ENCODE measurements at places on chromosomes 7 and 10. TPM values are rescaled to one million over a fixed set of nuclear protein-coding genes. Genes with fewer than 3 reads are reported as not detected.

DNA sequence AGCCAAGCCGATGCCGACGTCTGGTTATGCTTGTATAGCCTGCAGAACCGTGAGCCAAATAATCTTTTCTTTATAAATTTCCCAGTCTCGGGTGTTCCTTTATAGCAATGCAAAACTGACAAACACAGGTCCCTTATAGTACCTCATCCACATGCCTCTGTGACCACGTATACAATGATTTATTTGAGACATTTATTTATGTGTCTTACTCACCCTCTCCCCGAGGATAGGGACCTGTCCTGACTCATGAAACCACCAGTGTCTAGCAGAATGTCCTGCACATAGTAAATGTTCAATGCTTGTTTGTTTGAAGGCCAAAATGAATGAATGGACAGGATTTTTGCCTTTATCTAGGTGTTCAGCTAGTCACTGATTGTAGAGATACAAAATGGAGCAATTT, 147.9 kb upstream of the FZD8 start:
- no peak overlapping the region for H3K4me3 ChIP-seq
- H3K27ac ChIP-seq: no peak overlapping the region
- H3K4me1 ChIP-seq: no peaks in the 10 kb centered on the region
- no peaks in the 10 kb centered on the region for H3K27me3 ChIP-seq

- peaks cover 13% of the 10 kb centered on the region for H3K4me1 ChIP-seq
- no peak for DNase-seq
- H3K27me3 ChIP-seq: no peaks in the 10 kb centered on the region
- peak overlapping the region; percentile 15 for H3K27ac ChIP-seq
- H3K4me3 ChIP-seq: no peak overlapping the region
- peaks cover 19% of the 10 kb centered on the region for H3K36me3 ChIP-seq
Measured at GRCh38 chr7:107917763-107918651, 27.0 kb downstream of the DLD start.

DNA sequence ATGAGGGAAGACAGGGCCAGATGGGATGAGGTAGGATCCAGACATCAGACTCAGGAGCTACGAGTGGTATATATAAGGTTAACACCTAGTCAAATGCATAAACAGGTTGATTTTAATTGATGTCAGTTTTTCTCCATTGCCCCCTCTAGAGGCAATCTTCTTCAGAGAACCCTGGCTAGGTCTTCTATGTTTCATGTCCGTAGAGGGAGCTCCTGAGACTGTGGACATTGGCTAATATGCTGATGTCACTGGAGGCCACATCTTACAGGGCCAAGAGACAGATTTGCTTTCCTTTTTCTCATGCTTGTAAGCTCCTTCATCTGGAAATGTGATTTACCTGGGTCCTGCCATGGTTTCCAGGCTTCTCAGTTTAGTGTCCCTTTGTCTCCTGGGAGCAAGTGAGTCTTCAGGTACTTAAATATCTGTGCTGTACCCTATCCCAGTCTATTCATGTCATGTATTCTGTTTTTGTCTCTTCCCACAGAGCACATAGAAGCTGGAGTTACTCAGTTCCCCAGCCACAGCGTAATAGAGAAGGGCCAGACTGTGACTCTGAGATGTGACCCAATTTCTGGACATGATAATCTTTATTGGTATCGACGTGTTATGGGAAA, 161.6 kb upstream of the PRSS1 start:
- no peaks in the 10 kb centered on the region for H3K36me3 ChIP-seq
- peak; percentile 15 for DNase-seq
- H3K4me3 ChIP-seq: no peak overlapping the region
- H3K27ac ChIP-seq: no peak overlapping the region

Gene TMED4
- 48.1 TPM for total RNA-seq

- DNase-seq: no peak
- no peaks in the 10 kb centered on the region for H3K4me1 ChIP-seq
- no peak overlapping the region for H3K4me3 ChIP-seq
- no peaks in the 10 kb centered on the region for H3K36me3 ChIP-seq
- H3K27ac ChIP-seq: no peak overlapping the region
- H3K27me3 ChIP-seq: no peaks in the 10 kb centered on the region
Measured at GRCh38 chr7:145915679-145916078, 200.9 kb upstream of the CNTNAP2 start.

GRCh38 chr10:105742184-105742583, 1101.1 kb downstream of the SORCS3 start:
- no peak overlapping the region for H3K27ac ChIP-seq
- H3K4me3 ChIP-seq: no peak overlapping the region
- no peak for DNase-seq
- H3K36me3 ChIP-seq: no peaks in the 10 kb centered on the region

Gene TMEM196
- not detected for total RNA-seq

GRCh38 chr10:121551210-121551885, 46.9 kb downstream of the FGFR2 start:
- H3K27me3 ChIP-seq: no peaks in the 10 kb centered on the region
- no peaks in the 10 kb centered on the region for H3K36me3 ChIP-seq
- no peaks in the 10 kb centered on the region for H3K4me1 ChIP-seq
- no peak for DNase-seq

Gene PRSS1
- 12.4 TPM for total RNA-seq

Gene TMEM178B
- total RNA-seq: 0.03 TPM

DNA sequence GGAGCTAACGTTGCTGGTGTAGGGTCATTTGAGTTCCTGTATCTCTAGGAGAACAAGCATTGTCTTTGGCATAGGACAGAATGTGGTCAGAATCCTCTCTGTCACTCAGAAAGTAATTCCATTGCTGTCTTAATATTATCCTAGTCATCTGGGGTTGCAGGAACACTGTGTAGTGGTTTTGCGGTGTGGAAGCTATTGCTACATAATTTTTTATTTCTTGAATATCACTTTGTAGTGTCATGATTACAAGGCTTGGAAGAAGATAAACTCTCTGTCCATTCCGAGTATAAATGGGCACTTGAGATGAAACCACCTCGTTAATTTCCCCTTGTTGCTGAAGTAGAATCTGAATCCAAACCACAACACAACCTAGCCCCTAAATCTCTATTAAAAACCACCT, 919.2 kb downstream of the LRMDA start:
- no peak overlapping the region for H3K4me3 ChIP-seq
- no peaks in the 10 kb centered on the region for H3K36me3 ChIP-seq
- DNase-seq: no peak
- no peak overlapping the region for H3K27ac ChIP-seq
- H3K4me1 ChIP-seq: no peaks in the 10 kb centered on the region

DNA sequence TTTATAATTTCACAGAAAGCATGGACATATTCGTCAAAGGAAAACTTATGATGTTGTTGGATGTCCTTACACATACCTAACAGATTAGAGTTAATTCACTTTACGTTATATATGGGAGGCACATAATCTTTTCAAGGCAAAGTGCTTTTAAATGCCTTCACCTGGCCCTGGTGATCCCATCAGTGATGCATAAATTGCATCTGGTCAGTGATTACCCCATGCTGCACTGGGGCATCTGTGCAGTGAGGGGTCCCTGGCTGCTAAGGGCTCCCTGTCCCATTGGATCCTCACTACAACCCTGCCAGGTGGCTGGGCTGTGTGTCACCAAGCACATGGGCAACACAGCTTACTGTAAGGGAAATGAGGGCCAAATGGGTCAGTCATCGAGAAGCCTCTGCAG, 441.1 kb downstream of the RPS24 start:
- DNase-seq: no peak
- H3K27ac ChIP-seq: no peak overlapping the region

- H3K27ac ChIP-seq: no peak overlapping the region
- H3K27me3 ChIP-seq: no peaks in the 10 kb centered on the region
- H3K4me1 ChIP-seq: no peaks in the 10 kb centered on the region
- no peaks in the 10 kb centered on the region for H3K36me3 ChIP-seq
- no peak overlapping the region for H3K4me3 ChIP-seq
Measured at GRCh38 chr7:128732521-128733277, 6.5 kb upstream of the CALU start.

Gene MRPS16
- total RNA-seq: 160 TPM

DNA sequence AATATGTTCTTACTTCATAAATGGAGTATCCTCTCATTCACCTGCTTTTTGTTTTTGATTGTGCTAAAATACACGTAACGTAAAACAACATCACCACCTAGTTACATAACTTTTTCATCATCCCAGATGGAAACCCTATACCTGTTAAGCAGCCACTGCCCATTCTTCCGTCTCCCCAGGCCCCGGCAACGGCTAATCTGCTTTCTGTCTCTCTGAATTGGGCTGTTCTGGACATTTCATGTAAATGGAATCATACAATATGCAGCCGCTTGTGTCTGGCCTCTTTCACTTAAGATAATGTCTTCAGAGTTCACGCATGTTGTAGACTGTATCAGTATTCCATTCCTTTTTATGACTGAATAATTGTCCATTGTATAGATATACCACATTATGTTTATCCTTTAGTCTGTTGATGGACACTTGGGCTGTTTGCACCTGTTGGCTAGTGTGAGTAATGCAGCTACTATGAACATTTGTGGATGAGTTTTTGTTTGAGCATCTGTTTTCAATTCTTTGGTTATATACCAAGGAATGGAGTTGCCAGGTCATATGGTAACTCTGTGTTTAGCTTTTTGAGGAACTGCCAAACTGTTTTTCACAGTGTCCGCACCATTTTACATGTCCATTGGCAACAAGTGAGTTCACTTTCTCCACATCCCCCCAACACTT, 14.1 kb upstream of the SUN1 start:
- no peak overlapping the region for H3K27ac ChIP-seq
- H3K36me3 ChIP-seq: peaks cover 2% of the 10 kb centered on the region
- peak overlapping the region; percentile 76 for H3K4me3 ChIP-seq

- no peak overlapping the region for H3K27ac ChIP-seq
- H3K36me3 ChIP-seq: peaks cover 26% of the 10 kb centered on the region
- no peak for DNase-seq
Measured at GRCh38 chr7:867406-868188, 8.8 kb upstream of the GET4 start.

DNA sequence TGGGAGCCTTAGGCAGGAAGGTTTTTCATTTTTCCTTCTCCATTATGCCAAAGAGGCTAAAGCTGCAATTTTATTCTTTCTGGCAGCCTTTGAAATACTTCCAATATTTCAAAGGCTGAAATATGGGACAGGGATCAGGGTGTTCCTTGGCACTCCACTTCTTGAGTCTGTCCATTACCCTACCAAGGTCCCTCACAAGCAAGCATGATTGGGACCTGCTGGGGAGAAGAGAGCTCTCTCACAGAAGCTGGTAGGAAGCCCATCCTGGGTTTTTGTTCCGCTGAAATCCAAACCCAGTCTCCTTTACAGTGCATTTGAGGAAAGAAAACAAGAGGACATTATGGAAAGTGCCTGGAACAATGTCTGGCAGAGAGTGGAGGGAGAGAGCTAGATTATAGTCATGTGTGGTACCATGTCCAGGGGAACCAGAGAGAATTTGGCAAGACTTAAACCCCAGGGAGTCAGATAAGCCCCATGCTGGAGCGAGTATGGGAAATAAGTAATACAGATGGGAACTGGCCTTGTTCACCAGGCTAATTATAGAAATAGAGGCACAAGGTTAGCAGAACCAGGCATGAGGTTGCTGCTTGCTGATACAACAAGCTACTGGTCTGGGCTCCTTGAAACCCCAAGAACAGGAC, 104.7 kb downstream of the LSM5 start:
- no peak overlapping the region for H3K27ac ChIP-seq
- DNase-seq: no peak
- H3K27me3 ChIP-seq: no peaks in the 10 kb centered on the region

- no peak overlapping the region for H3K4me3 ChIP-seq
- H3K36me3 ChIP-seq: no peaks in the 10 kb centered on the region
- no peaks in the 10 kb centered on the region for H3K4me1 ChIP-seq
- DNase-seq: no peak
- H3K27me3 ChIP-seq: no peaks in the 10 kb centered on the region
- no peak overlapping the region for H3K27ac ChIP-seq
Measured at GRCh38 chr7:106964466-106964865, 80.0 kb upstream of the PRKAR2B start.

Gene GHRHR
- total RNA-seq: not detected

Gene ATG9B
- total RNA-seq: 0.36 TPM

DNA sequence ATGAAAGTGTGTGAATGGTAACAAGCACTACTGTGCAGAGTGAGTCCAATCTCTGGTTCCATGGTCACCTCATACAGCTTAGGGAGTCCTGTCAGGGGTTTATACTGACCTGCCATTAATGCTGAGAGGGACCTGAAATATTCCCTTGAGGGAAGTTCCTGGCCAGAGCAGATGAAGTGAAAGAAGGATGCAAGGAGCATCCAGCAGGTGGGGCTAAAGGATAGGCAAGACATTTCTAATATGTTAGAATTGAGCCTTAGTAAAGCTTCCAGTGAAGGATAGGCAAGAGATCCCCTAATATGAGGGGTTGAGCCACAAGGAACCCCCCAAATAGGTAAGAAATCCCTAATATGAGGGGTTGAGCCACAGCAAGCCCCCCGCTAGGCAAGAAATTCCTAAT, 25.5 kb upstream of the FAM221A start:
- no peak overlapping the region for H3K4me3 ChIP-seq
- no peaks in the 10 kb centered on the region for H3K4me1 ChIP-seq
- DNase-seq: no peak
- no peaks in the 10 kb centered on the region for H3K36me3 ChIP-seq
- H3K27me3 ChIP-seq: no peaks in the 10 kb centered on the region

DNA sequence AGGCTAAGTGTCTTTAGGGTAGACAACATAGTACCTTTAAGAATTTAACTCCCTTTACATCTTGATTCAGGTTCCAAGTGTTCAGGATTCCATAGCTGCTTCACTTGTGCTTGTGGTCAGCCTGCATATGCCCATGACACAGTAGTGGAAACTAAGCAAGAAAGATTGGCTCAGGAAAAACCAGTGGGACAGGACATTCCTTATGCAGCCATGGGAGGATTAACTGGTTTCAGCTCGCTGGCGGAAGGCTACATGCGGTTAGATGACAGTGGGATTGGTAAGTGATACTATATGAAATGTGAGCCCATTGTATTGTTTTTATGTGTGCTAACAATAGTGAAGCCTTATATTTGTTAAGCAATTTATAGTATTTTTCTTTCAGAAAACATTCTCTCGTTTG, 11.3 kb downstream of the FAM221A start:
- H3K27me3 ChIP-seq: no peaks in the 10 kb centered on the region
- H3K4me1 ChIP-seq: no peaks in the 10 kb centered on the region
- no peak for DNase-seq
- no peaks in the 10 kb centered on the region for H3K36me3 ChIP-seq
- no peak overlapping the region for H3K4me3 ChIP-seq

GRCh38 chr7:42945821-42946626, 13.8 kb downstream of the MRPL32 start:
- H3K36me3 ChIP-seq: no peaks in the 10 kb centered on the region
- peak overlapping the region; percentile 60 for H3K4me3 ChIP-seq
- H3K27me3 ChIP-seq: no peaks in the 10 kb centered on the region

DNA sequence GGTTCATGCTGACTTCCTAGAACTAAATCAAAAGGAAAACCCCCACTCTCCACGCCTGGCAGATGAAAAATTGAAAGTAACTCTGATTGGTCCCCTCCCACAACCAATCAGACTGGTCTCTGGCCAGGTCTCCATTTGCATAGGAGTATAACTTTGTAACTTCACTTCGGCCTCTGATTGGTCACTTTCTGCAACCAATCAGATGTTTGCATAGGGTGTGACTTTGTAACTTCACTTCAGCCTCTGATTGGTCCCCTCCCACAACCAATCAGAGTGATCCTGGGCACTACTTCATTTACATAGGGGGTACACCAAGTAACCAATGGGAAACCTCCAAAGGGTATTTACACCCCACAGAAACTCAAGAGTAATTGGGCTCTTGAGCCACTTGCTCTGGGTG, 306.6 kb upstream of the PFKP start:
- H3K27ac ChIP-seq: no peak overlapping the region
- no peaks in the 10 kb centered on the region for H3K4me1 ChIP-seq
- DNase-seq: no peak

Gene LIPJ
- 0.11 TPM for total RNA-seq

Data from GM12878 (cell line).